ENCODE measurements at places on chromosomes 6 and 20. TPM values are rescaled to one million over a fixed set of nuclear protein-coding genes. Genes with fewer than 3 reads are reported as not detected.

CCNC gene
- polyA plus RNA-seq, result 84.9 TPM

COL9A3 gene
- 20.5 TPM for polyA plus RNA-seq

FUCA2 gene
- polyA plus RNA-seq, result 59.5 TPM

ELOVL4 gene
- polyA plus RNA-seq, result 3.2 TPM

BIRC7 gene
- 2.8 TPM for polyA plus RNA-seq

GLYATL3 gene
- polyA plus RNA-seq, result not detected

SLC29A1 gene
- 34.4 TPM for polyA plus RNA-seq

MYBL2 gene
- 27.5 TPM for polyA plus RNA-seq

WFDC8 gene
- polyA plus RNA-seq, result 0.14 TPM

Data from left renal pelvis (tissue), 4 donors.